ENCODE measurements at places on chromosomes 12 and 14.

DNA sequence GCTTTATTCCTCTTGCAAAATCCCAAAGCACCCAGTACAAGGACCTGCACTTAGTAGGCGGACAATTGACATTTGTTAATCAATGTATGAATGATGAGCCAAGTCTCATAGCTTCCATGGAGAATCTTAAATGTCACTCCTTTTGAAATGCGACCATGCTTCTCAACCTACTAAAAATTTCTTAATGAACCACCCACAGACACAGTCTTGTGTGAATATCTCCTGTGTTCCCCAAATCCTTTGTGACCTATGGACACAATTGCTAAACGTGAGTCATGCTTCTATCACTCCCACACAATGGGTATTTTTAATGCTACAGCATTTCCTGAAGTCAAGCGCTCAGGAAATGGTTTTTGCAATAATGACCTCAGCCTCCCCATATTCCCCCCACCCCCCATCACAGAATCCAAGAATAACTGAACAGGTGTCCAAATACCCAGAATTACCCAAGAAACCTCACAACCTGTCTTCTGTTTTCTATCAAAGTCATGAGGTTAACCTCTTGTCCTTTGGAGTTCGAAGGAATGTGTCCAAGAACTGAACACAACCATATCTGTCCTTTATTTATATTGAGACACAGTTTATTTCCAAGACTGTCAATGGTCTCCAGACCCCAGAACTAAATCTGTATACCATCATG lies 163.6 kb upstream of the PLEKHG7 start:
- DNase-seq: no peak

DNA sequence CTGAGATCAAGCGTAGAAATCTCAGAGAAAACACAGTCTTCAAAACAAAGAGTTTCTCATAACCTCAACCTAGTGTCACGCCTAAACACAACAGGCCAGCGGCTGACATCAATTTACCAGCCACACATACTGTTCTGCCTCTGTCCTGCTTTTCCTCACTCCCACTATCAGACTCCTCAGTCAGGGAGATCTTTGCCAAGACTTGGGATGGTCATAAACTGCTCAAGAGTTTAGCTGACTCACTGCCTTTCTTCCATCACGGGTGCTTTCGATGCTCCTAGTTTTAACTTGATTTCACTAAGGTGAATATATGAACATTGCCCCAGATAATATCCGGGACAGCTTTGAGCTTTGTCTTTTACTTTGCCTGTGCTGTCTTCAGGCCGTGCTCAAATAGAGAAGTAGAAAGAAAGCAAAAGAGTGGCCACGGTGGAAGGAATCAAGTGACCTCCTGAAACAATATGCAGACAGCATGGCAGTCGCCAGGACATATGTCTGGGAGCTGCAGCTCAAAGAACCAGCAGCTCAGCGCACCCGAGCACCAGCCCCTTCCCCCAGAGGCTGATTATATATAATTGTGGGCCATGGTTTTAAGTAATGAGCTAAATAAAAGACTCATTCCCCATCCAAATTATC lies 12.1 kb downstream of the MDM1 start:
- no peak for DNase-seq

GRCh38 chr14:27845241-27845850 lies 921.2 kb upstream of the FOXG1 start:
- DNase-seq: no peak

- DNase-seq: peak; percentile 65
Observed at GRCh38 chr14:75521415-75522199, 662 bp upstream of the BATF start.

GRCh38 chr12:65313719-65314317 lies 35.3 kb downstream of the MSRB3 start:
- no peak for DNase-seq

DNA sequence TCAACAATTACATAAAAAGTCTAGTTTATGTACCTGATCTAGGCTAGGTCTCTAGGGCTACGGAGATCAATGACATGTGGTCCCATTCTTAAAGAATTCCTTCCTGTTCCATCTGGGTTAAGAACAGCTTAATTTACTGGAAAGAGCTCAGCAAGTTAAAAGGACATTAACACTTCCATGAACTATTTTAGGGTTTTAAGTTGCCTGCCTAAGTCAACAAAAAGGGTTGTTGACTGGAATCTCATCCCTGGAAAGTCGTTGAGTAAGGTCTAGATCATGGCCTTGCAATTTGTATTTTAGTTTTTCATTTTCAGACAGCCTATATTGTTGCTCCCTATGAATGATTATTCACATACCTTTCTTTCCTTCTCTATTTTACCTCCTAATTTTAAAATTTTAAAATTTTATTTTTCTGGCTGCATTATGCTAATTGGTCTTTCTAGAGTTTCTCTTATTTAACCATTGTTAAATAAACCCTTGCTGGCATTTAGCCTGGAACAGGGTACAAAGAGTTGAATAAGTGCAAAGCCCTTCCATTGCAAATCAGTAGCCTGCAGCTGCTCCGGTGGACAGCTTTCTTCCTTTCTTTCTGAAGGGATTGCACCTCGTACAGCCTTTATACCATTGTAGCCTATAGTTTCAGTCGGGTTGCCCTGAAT lies 66.3 kb downstream of the VRK1 start:
- no peak for DNase-seq

GRCh38 chr14:42429401-42429800 lies 822.7 kb downstream of the LRFN5 start:
- DNase-seq: no peak

DNA sequence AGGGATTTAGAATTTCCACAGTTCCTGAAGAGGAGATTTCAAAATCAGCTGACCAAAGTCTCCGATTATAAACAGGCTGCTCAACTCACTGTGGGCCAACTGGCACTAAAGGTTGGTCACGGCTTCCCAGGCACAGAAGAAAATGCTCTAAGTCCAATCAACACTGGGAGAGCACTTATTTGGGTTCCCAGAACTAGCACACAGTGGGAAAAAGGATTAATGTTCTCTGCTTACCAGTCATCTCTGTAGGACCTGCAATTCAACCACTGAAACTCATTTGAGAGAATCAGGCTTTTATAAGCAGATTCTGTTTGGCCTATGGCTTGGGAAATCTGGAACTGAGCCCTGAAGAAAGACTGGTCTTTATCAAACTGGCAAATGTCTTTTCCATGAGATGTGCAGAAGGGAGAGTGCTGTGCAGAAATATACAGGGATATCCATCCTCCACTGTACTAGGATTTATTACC lies 49.4 kb downstream of the ABCC9 start:
- no peak for DNase-seq

- DNase-seq: peak; percentile 22
Observed at GRCh38 chr12:111445726-111446581, 40.2 kb downstream of the SH2B3 start.

DNA sequence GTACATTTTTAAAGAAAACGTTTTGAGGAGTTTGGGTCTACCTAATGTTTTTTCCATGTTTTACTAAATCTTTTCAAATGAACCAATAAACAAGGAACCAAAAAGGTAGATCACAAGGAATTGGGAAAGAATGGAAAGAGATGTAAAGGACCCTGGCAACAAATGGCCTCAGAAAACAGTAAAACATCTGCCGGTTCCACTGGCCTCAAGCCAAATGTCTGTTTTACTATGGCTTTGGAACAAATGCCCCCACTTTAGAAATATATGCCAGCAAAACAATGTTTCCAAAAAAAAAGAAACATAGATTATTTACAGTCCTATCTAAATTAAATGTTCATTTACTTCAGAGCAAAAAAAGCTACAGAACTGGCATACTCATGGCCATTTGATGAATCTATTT lies 3.0 kb downstream of the TRMT5 start:
- no peak for DNase-seq

DNA sequence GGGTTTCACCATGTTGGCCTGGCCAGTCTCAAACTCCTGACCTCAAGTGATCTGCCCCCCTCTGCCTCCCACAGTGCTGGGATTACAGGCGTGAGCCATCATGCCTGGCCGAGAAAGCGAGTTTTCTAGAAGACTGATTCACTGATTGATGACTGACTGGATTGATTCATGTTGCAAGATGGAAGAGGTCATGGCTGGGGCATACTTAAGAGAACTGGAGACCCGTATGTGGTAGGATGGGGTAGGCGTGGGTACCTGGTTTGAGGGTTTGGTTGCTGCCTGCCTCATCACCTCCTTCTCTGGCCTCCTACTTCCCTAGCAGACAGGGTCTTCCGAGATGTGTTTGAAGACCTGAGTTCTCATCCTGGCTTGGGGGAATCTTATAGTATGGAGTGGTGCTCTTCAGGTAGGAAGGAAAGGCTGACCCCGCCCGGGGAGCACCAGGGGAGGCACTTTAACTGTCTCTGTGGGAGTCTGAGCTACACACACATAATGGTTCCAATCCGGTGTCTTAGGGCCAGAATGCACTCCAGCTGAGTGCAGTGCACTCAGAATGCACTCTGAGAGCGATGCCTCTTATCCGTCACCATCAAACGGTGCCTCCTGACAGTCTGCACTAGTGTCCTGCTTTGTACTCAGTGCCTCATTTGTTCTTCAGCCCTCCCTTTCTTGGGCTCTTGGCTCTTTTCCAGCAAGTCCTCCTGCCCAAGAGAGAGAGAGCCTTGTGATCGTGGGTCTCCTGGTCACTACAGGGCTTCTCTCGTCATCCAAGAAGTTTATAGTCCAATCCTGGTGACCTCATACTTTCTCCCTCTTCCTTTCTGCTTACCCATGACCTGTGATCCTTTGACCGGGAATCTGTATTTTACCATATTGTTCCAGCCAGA lies 19.7 kb downstream of the PLEKHG3 start:
- DNase-seq: no peak

GRCh38 chr12:103529306-103529705 lies 33.5 kb upstream of the C12orf42 start:
- DNase-seq: no peak

- no peak for DNase-seq
Observed at GRCh38 chr12:40054555-40055227, 51.2 kb downstream of the SLC2A13 start.

- no peak for DNase-seq
Observed at GRCh38 chr12:86770871-86771270, 514.7 kb upstream of the MGAT4C start.

DNA sequence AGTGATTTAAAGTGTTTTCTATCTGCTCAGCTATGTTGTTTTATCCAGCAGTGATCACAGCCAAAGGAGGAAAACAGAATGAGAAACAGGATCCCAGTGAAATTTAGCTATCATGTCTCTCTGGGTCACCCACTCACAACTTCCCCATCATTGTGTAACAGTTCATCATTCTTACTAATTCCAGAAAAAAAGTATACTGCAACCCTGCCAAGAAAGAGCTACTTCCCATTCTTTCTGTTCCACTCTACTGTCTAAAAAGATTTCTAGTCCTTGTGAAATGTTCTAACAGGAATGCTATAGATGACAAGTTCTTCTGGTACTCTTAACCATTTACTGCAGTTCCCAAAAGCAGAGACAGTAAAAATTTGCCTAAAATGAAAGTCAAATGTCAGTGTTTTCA lies 39.2 kb upstream of the CD163 start:
- DNase-seq: no peak

- DNase-seq: no peak
Observed at GRCh38 chr12:26940516-26941214, 2.4 kb downstream of the FGFR1OP2 start.

DNA sequence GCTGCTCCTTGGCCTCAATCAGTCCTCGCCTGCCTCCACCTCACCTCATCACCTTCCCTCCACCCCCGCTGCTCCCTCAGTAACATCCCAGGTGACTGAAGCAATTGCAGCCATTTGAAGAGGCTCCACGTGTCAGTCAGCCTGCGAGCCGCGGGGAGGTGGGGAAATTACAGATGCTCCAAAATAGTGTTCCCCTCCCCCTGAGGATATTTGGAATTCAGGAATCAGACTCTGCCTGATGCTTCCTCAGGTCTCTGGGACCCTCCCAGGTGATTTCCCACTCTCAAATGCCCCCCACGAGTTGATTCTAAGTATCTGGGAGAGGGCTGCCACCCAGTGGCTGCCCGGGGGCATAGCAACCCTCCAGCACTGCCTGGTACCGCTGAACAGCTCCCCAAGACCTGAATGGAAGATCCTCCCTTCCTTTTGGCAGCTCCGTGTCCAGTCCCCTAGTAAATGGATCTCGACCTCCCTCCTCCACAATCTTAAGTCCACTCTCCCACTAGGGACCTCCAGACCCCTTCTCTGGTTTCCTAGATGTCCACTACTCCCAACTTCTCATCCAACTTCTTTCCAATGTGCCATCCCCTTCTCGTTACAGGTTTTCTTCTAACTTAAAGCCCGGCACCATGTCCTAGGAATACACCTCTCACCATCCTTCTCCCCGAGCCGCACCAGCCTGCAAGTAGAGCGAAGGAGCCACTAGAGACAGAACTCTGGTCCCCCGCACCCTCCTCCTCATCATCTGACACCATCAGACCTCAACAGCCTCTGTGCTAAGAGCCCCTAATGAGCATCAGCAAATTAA lies 1.4 kb upstream of the ASIC1 start:
- DNase-seq: peak; percentile 76

- DNase-seq: peak; percentile 50
Observed at GRCh38 chr12:12384571-12385340, 27.9 kb downstream of the BORCS5 start.

DNA sequence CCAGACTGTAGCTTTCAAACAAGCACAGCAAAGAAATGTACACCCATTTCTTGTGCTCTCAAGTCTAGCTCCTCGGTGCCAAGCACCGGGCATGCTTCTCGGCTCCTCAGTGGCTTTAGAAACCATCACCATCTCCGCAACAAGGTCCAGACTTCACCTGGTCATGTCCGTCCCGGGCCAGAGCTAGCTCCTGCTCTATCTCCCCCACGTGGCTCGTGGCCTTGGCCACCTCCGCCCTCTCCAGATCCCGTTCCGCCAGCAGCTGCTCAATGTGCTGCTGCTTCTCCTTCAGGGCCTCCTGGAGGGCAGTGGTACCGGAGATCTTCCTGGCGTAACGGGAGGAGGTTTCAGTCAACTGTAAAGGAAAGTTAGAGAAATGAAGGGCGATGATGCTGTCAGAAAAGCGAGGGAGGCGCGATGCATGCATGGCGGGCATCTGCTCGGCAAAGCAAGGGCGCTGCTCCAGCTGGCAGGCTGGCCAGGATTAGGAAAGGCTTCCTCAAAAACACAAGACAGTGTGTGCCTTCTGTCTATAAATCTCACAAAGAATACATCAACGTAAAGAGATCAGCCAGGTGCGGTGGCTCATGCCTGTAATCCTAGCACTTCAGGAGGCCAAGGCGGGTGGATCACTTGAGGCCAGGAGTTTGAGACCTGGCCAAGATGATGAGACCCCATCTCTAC lies 67.4 kb downstream of the CLIP1 start:
- no peak for DNase-seq

GRCh38 chr12:130299574-130299973 lies 38.1 kb upstream of the PIWIL1 start:
- no peak for DNase-seq

GRCh38 chr12:39341179-39341578 lies 101.7 kb downstream of the KIF21A start:
- DNase-seq: no peak

DNA sequence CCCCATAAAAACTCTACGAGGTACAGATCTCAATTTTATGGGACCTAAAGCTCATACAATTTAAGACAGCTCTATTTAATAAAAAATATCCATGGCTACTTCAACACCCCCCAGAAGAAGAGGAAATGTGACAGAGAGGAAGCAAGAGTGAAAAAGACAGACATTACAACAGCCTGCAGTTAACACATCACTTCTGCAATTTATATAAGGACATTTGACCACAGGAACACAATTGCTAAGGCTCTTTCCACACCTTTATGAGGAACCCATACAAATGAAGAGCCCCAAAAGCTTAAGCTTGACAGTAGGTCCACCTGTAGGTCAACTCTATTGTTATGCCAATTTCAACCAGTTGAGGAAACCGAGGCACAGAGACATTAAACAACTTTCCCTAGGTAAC lies 5.6 kb downstream of the OR10P1 start:
- DNase-seq: no peak

- no peak for DNase-seq
Observed at GRCh38 chr14:60485057-60485597, 736 bp downstream of the C14orf39 start.
